Frontal cortex (tissue), 4 donors: ENCODE measurements at places on chromosomes 1 and 21.

DNA sequence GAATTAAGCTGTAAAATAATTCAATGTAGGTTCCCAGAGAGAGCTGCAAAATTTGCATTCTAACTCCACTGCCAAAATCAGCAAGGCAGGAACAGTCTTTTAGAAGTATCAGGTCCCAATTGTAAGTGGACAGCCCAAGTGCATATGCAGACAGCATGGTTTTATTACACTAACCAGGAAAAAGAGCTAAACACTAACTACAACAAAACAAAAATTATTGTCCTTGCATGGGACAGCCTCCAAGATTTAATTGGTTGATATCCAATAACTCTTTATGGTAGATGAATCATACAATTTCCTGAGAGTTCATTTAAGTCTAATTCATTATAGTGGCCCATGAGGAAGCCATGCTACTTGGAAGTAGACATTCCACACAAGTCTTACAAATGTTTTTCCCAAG, 154.3 kb upstream of the ZNF648 start:
- no peak for DNase-seq

- DNase-seq: no peak
Measured at GRCh38 chr21:31290765-31291164, 53.3 kb downstream of the TIAM1 start.

GRCh38 chr1:222098404-222098803, 356.5 kb upstream of the DUSP10 start:
- DNase-seq: no peak

DNA sequence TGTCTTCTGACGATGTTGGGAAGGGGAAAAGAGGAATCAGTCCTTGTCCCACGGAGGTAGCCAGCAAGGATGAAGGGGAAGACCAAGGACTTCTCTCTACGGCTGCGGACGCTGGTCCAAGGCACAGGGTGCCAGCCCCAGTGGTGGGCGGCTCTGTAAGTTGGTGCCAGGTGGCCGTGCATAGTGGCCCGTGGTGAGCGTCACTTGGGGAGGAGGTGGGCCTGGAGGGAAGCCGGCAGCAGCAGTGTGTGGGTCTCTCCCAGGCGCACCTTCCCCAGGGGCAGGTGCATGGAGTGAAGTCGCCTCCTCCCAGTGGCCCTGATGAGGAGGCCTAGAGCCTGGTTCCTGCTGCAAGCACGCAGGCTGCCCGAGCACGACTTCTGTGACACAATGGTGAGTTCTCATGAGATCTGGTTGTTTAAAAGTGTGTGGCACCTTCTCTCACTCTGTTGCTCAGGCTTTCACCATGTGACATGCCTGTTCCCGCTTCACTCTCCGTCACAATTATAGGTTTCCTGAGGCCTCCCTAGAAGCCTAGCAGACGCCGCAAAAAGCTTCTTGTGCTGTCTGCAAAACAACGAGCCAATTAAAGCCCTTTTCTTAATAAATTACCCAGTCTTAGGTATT, 43.6 kb upstream of the TIAM1 start:
- DNase-seq: no peak

DNA sequence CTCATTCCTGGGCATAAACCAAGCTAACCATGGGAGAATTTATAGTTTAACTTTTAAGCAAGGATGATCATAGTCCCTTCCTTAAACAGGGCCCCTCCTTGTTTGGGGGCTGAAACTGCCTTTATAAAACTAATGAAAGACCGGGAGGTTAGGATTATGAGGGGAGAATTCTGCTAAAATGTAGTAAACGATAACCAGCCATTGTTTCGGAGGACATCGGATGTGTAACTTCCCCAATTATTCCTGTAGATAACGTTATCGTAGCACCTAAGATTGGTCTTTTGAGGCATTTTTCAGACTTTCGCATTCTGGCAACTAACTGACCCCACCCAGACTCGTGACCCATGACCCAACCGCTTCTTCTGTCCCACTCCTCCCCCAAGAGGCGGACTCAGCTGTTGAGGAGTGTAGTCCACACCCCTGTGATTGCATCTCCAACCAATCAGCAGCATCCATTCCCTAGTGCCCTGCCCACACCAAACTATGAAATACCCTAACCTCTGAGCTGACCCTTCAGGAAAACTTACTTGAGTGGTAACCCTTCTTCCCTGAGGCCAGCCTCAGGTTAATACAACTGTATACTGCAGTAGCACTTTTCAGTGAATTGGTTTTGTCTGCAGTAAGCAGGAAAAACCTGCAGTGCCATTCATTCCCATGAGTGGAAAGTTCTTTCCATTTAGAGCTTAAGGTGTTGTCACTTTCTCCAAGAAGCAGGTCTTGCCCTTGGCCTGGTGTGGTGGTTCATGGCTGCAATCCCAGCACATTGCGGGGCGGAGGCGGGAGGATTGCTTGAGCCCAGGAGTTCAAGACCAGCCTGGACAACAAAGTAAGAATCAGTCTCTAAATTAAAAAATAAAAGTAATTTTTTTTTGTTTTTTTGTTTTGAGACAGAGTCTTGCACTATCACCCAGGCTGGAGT, 823 bp upstream of the SYF2 start:
- peak; percentile 69 for DNase-seq
